NCI-H1436 (cell line): ENCODE measurements at places on chromosomes 7 and 10.

- DNase-seq = no peak
Measured at GRCh38 chr10:125162120-125162931, 2.0 kb upstream of the CTBP2 start.

DNA sequence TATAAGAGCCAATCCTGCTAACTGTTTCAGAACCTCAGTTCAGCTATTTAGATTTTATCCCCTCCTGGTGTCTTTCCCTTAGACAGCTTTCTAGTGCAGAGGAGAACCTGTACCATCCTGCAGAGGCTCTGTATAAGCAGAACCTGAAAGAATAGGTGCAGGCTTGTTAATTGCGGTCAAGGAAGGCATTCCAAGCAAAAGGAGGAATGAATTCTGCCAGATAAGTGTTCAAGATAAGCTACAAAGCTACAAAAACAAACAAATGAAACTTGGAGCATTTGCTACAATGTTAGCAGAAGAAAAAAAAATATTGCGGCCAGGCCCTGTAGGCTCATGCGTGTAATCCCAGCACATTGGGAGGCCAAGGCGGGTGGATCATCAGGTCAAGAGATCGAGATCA lies 32.6 kb upstream of the AGMO start:
- DNase-seq = no peak

- DNase-seq = no peak
Measured at GRCh38 chr10:51983481-51983880, 284.1 kb upstream of the CSTF2T start.

DNA sequence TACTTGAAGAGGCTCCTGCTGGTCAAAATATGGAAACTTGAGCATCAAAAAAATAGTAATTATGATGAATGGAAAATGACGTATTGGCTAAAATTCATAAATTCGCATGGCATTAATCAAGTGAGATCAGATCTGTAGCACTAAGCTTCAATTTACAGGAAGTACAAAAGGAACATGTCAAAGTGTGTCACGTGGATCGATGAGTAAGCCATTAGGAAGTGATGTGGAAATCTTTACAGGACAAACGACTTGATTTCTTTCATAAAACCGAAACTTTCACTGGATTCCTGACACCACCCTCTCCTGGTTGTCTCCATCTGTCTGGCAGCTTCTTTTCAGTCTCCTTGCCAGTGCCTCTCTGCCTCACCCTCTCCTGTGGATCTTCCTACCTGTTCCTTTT lies 25.8 kb downstream of the AKR1C8 start:
- no peak for DNase-seq

- no peak for DNase-seq
Measured at GRCh38 chr7:155032978-155033377, 30.1 kb upstream of the PAXIP1 start.

DNA sequence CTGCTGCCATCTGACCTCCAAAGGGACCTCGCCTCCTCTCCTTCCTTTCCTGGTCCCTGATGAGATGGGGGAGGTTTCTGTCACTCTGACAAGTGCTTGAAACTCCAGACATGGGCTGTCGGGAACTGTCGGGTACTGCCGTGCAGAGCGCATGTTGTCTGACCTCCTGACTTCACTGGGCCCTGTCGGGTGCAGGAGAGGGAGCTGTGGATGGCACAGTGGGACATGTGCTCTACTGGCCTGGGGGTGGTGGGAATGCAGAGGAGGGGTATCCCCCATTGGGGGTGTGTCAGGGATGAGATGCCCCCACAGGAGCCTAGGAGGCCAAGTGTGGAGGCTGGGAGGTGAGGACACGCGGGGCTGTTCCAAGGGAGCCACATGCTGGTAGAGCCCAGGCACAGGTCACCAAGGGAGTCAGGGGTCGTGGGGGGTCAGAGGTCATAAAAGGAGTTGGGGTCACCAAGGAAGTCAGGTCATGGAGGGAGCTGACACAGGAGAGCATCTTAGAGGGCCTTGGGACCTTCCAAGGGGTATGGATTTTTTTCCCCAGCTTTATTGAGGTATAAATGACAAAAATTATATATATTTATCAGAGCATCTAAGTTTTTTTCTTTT lies 30.9 kb downstream of the TMEM120A start:
- no peak for DNase-seq

- DNase-seq = no peak
Measured at GRCh38 chr7:29071203-29071874, 75.0 kb downstream of the CPVL start.

DNA sequence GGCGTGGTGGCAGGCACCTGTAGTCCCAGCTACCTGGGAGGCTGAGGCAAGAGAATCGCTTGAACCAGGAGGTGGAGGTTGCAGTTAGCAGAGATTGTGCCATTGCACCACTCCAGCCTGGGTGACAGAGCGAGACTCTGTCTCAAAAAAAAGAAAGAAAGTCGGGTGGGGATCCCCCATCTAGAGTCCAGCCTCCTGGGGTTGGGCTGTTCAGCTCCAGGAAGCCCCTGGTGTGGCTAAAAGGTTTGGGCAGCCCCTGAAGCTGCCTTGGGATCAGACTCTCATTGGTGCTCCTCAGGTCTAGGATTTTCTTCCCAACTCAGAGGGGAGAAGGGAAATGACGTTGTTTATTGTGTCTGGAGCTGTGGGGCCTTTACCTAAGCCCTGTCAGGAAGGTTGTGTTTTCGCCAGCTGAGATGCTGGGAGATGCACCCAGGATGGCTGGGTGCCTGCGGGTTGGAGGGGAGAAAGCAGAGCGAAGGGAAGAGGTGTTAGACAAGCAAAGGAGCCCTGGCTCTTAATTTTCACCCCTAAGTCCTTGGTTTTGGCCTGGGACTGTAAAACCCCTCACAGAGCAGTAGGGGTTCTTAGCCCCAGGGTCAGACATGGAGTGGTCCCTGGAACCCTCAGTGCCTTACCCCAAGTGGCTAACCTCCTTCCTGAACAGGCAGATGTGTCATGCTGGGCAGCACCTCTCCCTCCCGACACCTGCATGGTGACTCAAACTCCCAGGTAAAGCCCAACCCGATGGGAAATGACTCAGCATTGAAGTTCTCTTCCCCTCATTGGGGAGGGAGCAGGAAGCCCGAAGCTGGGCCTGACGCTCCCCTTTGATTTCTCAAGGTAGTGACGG lies 21.1 kb downstream of the PLAU start:
- peak; percentile 8 for DNase-seq

DNA sequence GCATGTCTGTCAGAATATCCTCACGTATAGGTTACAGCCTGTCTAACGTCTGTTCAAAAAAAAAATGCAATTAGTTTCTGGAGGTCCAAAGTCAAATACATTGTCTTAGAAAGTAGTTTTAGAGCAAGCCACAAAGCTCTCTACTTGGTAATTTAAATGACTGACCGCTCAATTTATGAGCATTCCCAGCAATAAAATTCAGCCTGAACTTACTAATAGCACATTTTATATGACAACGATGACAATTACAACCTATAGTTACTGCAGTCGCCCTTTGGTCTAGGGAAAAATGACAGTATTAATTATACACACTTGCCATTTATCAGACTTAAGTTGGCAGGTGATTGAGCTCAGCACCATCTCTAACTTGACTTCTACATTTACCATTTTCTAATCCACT lies 425.8 kb upstream of the STEAP1 start:
- DNase-seq = no peak

DNA sequence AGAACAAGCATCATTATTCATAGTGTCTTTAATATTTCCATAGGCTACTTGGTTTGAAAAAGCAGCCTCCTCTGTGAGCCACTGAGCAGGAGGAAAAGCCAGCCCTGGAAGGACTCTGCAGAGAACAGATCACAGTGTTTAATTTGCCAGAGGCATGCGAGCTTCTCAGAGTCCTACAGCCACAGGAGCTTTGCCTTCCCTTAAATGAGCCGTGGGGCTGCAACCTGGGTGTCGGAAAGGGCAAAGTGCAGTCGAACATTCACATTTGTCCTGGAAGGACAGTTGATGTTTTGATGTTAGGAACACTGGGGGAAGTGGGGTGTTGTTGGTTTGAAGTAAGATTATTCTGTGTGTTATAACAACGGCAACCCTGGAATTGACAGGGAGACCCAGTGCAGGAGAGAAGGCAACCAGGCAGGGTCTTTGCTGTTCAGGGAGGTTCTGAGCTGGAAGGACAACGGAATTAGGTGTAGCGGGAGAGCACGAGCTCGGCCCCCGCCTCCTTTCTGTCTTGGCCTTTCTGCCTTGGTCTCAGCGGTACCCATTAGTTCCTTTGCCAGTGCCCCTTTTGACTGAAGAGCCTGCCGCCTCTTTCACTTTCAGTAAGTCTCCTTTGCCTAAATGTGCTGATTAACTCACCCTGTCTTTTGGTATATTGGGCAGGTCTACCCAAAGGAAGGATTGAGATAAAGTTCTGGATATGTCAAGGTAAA lies 192.3 kb upstream of the PITRM1 start:
- DNase-seq = peak; percentile 10

- no peak for DNase-seq
Measured at GRCh38 chr10:21831986-21832820, 171.3 kb downstream of the DNAJC1 start.
